ENCODE measurements at places on chromosomes 2 and 18.

- no peak for DNase-seq
Observed at GRCh38 chr2:241179899-241180298, 8.6 kb upstream of the ANO7 start.

- DNase-seq, result no peak
Observed at GRCh38 chr2:205686783-205687640, 4.7 kb downstream of the NRP2 start.

DNA sequence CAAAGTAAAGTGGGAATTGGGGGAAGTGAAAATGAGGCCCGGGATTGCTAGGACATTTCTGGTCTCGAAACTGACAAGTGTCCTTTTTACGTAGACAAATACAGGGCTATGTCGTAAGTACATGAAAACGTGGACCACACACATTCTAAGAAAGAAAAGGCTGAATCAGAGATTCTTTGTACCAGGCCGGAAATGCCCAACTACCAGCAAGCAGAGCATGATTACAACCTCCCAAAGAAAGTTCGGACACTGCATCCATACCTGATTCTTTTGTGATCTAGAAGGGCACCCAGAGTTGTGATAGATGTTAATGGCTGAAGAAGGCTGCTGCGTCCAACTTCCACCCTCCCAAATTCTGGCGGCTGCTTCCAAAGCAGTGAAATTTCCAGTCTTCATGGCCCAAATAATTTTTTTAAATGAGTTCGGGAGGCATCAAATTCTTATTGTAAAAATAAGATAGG is 1.7 kb downstream of the RBMS1 start:
- no peak for DNase-seq

GRCh38 chr2:71706121-71706520 is 252.8 kb downstream of the DYSF start:
- DNase-seq, result no peak

GRCh38 chr2:96233880-96234316 is 25.3 kb upstream of the STARD7 start:
- DNase-seq, result no peak

DNA sequence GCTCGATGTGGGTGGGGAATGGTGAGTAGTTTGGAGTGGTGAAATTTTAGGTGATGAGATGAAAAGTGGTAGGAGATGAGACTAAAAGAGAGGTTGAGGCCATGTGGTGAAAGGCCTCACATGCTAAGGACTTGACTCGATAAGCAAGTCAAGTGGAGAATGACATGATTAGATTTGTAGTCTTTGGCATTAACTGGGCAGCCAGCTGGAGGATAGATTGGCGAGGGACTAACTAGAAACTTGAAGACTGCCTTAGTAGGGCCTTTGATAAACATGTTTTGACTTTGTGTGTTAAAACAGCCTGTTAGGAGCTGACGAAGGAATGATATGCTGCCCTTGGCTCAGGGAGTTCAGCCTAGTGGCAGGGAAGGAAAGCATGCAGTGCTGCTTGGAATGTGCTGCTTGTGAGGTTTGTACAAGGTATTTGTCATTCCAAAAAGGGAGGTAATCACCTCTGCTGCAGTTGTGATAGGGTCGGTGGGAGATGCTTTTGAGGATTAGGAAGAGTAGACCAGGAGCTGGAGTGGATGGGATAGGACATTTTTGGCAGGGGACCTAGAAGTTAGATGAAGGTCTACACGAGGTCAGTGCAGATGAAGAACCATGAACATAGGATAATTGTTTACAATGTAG is 22.0 kb downstream of the PHLPP1 start:
- DNase-seq, result no peak

GRCh38 chr2:108363024-108363907 is 14.5 kb upstream of the SULT1C4 start:
- no peak for DNase-seq

- no peak for DNase-seq
Observed at GRCh38 chr2:170694316-170694715, 20.8 kb upstream of the SP5 start.

GRCh38 chr2:98137196-98137595 is 50.2 kb downstream of the VWA3B start:
- DNase-seq, result no peak

DNA sequence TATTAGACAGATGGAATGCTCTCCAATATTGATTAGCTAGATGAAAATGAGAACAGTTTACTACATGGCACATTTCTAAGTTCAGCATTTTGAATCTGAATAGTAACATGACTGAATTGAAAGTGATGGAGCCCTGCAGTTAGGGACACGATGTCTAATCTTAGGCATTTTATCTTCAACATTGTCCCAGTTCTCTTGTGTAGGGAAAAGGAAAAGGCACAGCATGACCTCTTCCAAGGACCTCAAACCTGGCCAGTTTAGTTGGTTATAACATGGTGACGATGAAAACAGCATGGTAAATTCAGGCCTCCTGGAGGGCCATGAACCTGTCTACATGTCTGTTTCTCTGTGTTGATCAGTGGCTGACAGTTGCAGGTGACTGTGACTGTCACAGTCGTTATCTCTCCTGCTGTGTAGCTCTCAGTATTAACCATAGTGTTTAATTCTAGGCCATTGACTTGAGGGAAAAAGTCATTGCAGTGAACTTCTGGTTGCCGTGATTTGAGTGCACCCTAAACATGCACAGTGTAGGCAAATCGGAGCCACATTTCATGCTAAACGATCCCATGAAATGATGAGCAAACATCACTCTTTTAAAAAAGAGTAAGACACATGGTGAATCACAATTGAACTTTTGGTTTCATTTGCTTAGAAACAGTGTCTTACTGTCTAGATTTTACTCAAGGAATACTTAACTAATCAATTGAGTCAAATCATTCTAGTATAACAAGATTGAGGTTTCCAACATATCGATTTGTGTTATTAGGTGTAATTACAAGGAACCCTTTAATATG is 129.7 kb downstream of the PHLPP1 start:
- DNase-seq, result no peak

DNA sequence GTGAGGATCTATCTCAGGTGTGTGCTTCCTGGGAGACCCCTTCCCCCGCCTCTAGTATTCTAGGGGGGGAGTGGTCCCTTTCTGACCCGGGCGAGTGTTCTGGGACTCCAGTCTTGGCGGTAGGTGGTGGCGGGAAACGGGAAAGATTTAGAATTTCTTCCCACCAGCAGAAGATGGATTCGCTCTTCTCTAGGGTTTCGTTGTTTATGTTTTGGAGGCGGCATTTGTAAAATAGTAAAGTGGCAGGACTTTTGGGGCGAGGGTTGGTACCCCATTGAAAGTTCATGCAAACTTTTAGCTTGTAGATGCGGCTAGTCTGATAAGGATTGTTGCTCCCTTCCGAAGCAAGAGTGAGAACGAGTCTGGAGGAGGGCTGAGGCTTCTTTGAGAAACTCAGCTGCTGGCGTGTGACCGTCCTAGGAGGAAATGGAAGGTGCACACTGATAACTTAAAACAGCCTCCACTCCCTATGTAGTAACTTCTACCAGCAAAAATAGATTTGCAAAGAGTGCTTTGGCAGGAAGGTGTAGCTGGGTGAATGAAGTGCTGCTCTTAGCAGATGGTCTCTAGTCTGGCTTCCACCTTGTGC is 412 bp downstream of the GPD2 start:
- DNase-seq, result peak; percentile 42

- DNase-seq, result no peak
Observed at GRCh38 chr2:42804338-42804737, 12.0 kb upstream of the HAAO start.

DNA sequence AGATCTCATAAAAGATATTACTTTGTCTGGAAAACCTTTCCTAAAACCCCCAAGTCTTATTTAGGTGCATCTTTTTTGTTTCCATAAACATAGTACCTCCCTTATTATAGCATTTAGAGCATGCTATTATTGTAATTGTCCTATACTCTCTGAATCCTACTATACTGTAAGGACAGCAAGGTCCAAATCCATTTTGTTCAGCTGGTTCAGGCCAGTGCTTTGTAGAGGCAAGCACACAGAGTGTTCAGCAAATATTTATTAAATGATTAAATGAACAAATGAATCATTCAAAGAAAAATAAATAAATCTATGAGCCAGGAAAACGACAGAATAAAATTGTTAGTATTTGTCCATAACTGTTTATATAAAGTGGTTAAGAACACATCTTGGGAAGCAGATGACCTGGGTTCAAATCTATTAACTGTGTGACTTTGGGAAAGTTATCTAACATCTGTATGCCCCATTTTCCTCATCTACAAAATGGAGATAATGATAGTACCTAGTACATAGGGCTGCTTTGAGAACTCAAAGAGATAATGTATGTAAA is 86.0 kb downstream of the COL3A1 start:
- DNase-seq, result no peak

Measured in CD4-positive, alpha-beta T cell treated with Interleukin-6 for 4 hours (primary cell).